ENCODE measurements at places on chromosomes 12 and 14.
A peak's percentile ranks its signal among the peaks of the same experiment; 100 is the strongest.

DNA sequence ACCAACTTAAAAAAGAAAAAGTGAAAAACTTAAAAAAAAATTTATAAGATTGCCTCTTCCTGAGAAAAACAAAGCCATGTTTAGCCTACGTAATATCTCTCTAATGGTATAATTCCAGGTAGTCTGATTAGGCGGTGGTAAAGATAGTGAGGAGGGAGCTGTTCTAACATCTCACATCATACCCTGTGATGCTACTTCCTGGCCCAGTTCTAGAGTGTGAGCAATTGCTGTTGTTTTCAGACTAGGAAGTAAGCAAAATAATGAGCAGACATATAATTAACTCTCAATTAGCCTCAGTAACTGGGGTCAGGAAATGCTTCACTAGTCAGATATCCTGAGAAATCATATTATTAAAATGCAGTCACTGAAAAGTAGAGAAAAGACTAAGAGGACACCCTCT lies 113.9 kb downstream of the PHLDA1 start:
- DNase-seq: no peak

- peak; percentile 8 for DNase-seq
These were observed 141.0 kb upstream of the LMNTD1 start for GRCh38 chr12:25694072-25694471.

DNA sequence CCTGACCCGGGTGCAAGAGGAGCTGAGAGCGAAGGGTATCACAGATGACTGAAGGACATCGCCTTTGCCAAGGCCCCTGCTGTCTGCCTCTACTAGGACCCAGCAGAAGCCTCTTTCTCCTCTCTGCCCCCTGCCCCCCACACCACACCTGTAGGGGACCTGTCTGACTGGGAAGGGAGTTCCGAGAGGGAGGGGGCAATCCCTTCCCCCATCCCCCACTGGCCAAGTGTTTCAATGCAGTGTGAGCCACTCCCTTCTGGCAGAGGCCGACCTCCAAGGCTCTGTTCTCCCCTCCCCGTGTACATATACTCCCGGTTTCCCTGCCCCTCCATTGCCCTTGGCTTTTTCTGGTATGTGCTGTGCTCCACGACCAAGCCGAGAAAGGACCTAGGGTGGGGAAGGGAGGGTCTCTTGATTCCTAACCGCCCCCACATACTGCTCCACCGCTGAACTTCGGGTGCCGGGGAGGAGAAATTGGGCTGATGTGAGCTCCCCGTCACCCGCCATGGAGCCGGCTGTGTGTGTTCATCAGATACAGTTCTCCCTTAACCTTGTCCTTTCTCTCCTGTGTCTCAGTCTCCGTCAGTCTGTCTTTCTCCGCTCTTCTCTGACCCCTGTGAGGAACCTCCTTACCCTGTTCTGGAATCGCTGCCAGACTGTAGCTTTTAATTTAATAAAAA lies 2.0 kb upstream of the ARHGEF25 start:
- no peak for DNase-seq

- no peak for DNase-seq
These were observed 290.9 kb downstream of the CACNA1C start for GRCh38 chr12:2343681-2344080.

- no peak for DNase-seq
These were observed at the start of gene DTX1 for GRCh38 chr12:113056631-113057488. Gene DTX1, plus strand, starts transcription at chr12:113056730. Its CDS starts 1,463 bp downstream, at chr12:113058193.

GRCh38 chr12:54420766-54421144 lies 1.7 kb upstream of the ITGA5 start:
- no peak for DNase-seq

- no peak for DNase-seq
These were observed 5.9 kb upstream of the SIVA1 start for GRCh38 chr14:104746934-104747481.

- no peak for DNase-seq
These were observed 562 bp downstream of the PAN2 start for GRCh38 chr12:56333197-56333678.

- no peak for DNase-seq
These were observed 11.7 kb upstream of the RAD51AP1 start for GRCh38 chr12:4526923-4527546.

GRCh38 chr14:66038618-66039017 lies 447.6 kb upstream of the CCDC196 start:
- no peak for DNase-seq

GRCh38 chr12:76402259-76402658 lies 54.0 kb upstream of the BBS10 start:
- no peak for DNase-seq

DNA sequence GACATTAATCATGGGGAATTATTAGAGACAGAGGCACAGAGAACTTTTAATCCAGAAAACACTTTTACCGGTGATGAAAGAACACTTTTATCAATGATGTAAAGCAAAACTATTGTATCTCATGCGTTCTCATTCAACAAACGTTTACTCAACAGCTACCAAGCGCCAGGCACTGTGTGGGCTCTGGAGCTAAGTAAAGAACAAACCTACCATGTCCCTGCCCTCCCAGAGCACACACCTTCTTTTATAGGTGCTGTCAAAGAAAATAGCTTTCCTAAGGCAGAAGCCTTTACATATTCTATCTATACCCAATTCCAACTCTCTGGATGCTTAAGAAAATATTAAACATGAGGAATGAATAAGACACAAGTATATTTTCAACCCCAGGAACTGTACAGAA lies 91.1 kb downstream of the FOXN3 start:
- DNase-seq: no peak

DNA sequence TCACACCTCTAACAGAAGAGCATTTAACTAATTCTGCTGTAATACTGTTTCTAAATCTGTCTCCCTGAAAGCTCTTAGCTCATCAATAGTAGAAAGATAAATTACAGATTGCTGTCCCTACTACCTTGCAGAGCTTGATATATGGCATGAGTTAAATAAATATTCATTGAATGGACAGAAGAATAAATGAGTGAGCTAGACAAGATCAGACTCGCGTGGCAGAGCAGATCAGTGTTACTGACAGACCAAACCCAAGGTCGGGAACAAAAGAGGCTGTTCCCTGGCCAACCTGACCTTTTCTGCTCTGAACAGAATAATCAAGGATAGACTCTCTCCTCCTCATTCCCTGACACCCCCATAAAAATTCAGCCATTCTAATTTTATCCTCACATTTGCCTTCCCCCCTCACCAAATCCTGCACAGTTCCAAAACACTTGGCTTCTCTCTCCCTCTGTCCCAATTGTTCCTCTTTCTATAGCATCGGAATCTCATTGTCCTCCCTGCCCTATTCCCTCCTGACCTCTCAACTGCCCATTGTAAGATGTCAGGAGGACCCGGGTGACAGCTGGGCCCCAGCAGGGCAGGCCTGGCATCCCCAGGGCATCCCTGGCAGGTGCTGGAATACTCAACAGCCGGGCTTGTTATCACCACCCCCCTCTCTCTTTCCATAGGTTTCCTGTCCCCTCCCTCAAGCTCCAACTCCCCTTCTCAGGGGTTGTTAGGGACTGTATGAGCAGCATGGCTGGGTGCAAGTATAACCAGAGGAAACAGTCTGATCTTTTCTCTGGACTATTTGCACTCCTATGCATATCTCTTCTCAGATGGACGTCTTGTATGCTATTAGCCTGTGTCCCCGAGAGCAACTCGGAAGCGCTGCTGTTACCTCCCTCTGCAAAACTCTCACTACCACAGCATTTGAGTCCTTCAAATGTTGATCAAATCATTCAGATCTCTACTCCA lies 19.9 kb downstream of the NEUROD4 start:
- no peak for DNase-seq

GRCh38 chr14:65392296-65392695 lies 20.2 kb upstream of the FUT8 start:
- no peak for DNase-seq

- no peak for DNase-seq
These were observed 49.5 kb downstream of the BEGAIN start for GRCh38 chr14:100537446-100538350.

DNA sequence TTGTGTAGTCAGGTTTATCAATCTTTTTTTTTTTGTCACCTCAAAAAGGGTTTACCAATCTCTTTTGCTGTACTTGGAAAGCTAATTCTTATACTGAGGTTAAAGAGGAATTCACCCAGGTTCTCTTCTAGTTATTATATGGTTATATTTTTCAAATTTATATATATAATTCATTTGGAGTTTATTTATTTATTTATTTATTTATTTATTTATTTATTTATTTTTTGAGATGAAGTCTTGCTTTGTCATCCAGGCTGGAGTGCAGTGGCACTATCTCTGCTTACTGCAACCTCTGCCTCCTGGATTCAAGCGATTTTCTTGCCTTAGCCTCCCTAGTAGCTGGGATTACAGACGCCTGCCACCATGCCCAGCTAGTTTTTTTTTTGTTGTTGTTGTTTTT lies 73.8 kb downstream of the GPR135 start:
- DNase-seq: no peak

DNA sequence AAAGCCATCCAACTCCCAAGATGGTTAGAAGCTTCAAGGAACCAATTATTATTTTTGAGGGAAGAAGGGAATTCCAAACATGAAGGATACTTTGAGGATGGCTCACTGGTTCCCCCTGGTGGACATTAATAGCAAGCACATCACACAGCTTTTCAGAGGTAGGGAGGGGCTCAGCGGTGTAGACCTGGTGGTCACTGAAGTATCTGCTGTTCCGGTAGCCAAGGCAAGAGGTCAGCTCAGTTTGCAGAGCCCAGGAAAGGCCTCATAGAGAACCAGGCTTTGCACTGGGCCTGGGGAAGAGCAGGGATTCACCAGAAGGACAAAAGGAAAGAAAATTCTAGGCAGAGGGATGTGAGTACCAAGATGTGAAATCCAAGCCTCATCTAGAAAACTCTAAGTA lies 118.7 kb downstream of the KSR2 start:
- no peak for DNase-seq

DNA sequence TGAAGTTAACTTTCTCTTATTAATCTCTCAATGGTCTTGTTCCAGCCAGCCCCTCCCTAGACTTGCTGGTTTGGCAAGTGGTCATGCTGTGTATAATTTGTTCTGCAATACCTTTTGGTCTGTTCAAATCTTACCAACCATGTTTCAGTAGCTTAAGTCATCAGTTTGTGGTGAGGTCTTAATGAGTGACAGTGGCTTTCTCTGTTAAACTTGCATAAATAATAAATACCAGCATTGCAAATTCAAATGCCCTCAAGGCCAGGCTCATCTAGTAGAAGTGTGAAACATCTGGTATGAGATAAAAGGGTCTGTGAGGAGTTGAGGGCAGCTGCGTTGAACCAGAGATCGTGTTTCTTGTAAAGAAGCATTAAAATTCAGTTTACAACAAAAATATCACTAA lies 319.5 kb downstream of the TMEM117 start:
- DNase-seq: no peak
